Mesendoderm (in vitro differentiated cells): ENCODE measurements at places on chromosomes 2 and 18.
A peak's percentile ranks its signal among the peaks of the same experiment; 100 is the strongest.

DNA sequence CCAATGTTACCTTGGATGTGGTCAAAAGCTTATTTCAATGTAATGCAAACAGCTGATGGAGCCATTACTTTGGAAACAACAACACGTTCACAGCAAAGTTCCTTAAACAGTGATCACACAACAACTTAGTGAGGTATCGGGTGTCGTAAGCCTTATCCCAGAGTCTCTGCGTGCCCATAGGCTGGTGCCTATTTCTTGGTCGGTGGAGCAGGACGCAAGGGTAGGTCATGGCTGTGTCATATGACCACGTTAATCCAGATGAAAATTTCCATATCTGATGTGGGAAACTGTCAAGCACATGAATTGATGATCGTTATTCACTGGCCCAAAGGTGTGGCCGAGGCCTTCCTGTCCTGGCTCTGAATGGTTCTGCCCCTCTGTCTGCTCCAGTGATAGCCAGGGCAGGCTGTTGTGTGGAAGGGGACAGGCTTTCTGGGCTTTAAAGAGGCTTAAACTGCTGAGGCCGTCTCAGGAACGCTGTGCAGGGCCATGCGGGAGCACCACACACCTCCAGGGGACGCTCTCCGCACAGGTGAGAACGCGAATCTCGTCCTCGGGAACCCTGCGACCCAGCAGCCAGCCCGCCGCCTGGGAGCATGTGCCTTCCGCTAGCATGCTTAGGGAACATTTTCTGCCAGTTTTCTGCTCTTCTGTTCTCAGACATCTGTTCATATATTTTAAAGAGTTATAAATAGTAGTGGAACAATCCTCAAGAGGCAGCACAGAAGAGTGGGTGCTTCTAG is 90.6 kb downstream of the KCTD1 start:
- peak; percentile 88 for DNase-seq
- no peaks in the 10 kb centered on the region for H3K36me3 ChIP-seq
- no peaks in the 10 kb centered on the region for H3K27me3 ChIP-seq
- H3K27ac ChIP-seq: no peak overlapping the region
- H3K4me1 ChIP-seq: no peaks in the 10 kb centered on the region

DNA sequence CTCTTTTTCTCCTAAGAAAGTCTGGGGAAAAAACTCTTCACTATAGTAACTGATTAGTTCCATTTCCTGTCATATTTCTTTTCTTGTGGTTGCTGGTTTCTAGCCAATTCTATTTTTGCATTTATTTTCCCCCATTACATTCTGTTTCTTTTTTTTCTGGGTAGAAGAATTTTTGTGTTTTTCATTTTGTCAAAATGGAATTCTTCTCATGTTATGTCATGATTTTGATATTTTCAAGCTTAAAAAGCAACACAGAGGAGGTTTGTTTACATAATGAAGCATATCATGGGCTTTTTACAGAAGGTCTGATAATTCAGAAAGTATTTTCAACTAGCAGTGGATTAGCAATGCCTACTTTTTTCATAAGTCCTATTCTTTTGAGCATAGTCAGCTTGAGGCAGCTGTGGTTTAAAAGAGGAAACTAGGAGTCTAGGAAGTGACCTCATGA is 102.0 kb downstream of the MAP2 start:
- DNase-seq: no peak
- no peaks in the 10 kb centered on the region for H3K36me3 ChIP-seq
- H3K4me1 ChIP-seq: no peaks in the 10 kb centered on the region
- no peaks in the 10 kb centered on the region for H3K27me3 ChIP-seq
- no peak overlapping the region for H3K4me3 ChIP-seq

- no peak overlapping the region for H3K27ac ChIP-seq
- no peak for DNase-seq
- H3K4me3 ChIP-seq: no peak overlapping the region
- H3K27me3 ChIP-seq: no peaks in the 10 kb centered on the region
- no peaks in the 10 kb centered on the region for H3K4me1 ChIP-seq
Measured at GRCh38 chr18:317618-318017, 49.8 kb upstream of the THOC1 start.

DNA sequence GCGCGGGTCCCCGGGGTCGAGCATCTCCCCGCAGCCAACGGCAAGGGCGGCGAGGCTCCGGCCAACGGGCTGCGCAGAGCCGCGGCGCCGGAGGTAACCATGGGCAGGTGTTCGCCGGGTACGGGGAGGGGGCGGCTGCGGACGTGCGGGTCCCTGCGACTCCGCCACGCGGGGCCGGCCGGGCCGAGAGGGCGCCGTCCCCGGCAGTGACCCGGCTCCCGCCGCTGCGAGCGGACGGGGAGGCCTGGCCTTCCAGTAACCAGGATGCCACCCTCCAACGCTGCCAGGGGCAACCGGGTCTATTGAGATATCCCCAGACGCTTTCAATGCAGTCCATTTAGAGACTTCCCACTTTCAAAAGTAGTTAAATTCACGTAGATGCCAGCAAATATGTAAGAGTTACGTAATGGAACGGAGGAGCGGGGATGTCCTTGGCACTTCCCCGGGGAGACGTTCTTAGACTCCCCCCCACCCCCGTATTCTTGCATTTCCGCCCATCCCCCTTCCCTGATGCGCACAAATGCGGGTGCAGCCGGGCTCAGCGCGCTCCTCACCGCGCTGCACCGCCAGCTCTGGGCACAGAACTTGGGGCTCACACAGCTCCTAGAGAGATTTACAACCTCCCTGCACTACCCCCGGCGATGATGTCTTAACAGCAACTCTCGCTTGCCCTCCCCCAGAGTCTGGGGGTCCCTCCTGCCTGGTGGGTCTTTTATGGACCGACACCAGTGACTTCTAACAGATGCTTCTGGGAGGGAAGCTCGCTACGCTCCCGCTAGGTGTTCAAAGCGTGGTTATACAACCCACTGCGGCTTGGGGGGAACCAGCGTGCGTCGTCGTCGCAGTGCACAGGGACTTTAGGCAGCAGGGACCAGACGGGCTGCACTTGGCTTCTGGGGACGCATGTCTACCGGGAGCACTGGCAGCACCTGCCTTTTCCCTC is 657 bp downstream of the SGPP2 start:
- no peak overlapping the region for H3K4me3 ChIP-seq
- DNase-seq: no peak
- H3K27ac ChIP-seq: no peak overlapping the region

- H3K27me3 ChIP-seq: no peaks in the 10 kb centered on the region
- no peak overlapping the region for H3K27ac ChIP-seq
- no peaks in the 10 kb centered on the region for H3K4me1 ChIP-seq
- H3K4me3 ChIP-seq: no peak overlapping the region
- peak; percentile 44 for DNase-seq
- no peaks in the 10 kb centered on the region for H3K36me3 ChIP-seq
Measured at GRCh38 chr18:2982452-2983269, 30.3 kb downstream of the LPIN2 start.

GRCh38 chr2:157178874-157179273 is 78.6 kb upstream of the GALNT5 start:
- H3K4me3 ChIP-seq: no peak overlapping the region
- H3K36me3 ChIP-seq: no peaks in the 10 kb centered on the region
- H3K4me1 ChIP-seq: no peaks in the 10 kb centered on the region
- no peak overlapping the region for H3K27ac ChIP-seq
- H3K27me3 ChIP-seq: no peaks in the 10 kb centered on the region

GRCh38 chr2:127386764-127387654 is 766 bp downstream of the MAP3K2 start:
- no peaks in the 10 kb centered on the region for H3K27me3 ChIP-seq
- H3K36me3 ChIP-seq: no peaks in the 10 kb centered on the region
- H3K27ac ChIP-seq: peak overlapping the region; percentile 84
- peaks cover 5% of the 10 kb centered on the region for H3K4me1 ChIP-seq
- H3K4me3 ChIP-seq: peak overlapping the region; percentile 74
- peak; percentile 91 for DNase-seq

- H3K27me3 ChIP-seq: no peaks in the 10 kb centered on the region
- no peaks in the 10 kb centered on the region for H3K4me1 ChIP-seq
- no peak overlapping the region for H3K4me3 ChIP-seq
Measured at GRCh38 chr2:166332106-166332505, 43.6 kb downstream of the SCN9A start.

GRCh38 chr2:184554736-184555135 is 43.6 kb upstream of the ZNF804A start:
- H3K27me3 ChIP-seq: no peaks in the 10 kb centered on the region
- H3K4me3 ChIP-seq: no peak overlapping the region
- H3K4me1 ChIP-seq: no peaks in the 10 kb centered on the region
- no peak overlapping the region for H3K27ac ChIP-seq
- no peaks in the 10 kb centered on the region for H3K36me3 ChIP-seq

GRCh38 chr2:43738257-43738656 is 35.6 kb upstream of the DYNC2LI1 start:
- no peak overlapping the region for H3K27ac ChIP-seq
- DNase-seq: no peak
- no peaks in the 10 kb centered on the region for H3K4me1 ChIP-seq
- H3K36me3 ChIP-seq: no peaks in the 10 kb centered on the region

- DNase-seq: peak; percentile 86
- H3K27ac ChIP-seq: no peak overlapping the region
- H3K27me3 ChIP-seq: no peaks in the 10 kb centered on the region
- no peaks in the 10 kb centered on the region for H3K4me1 ChIP-seq
- no peak overlapping the region for H3K4me3 ChIP-seq
Measured at GRCh38 chr2:55511508-55512124, 7.9 kb upstream of the CFAP36 start.

DNA sequence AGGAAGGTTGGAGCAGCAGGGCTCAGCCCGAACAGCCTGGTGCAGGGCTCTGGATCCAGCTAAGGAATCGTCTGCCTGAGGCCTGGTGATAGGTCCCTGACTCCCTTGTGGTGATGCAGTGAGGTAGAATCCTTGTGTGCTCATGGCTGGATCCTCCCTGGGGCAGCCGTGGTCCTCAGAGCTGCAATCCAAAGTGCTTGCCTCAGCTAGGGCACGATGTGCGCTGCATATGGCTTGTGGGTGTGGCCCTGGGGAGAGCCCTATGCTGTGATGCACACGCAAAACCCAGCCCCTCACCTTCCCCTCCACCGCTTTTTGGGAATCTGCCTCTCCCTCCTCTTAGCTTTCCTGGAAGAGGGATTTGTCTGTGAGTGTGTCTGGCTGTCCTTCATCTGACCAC is 142.2 kb downstream of the DYSF start:
- H3K27ac ChIP-seq: no peak overlapping the region
- no peak overlapping the region for H3K4me3 ChIP-seq
- no peak for DNase-seq

DNA sequence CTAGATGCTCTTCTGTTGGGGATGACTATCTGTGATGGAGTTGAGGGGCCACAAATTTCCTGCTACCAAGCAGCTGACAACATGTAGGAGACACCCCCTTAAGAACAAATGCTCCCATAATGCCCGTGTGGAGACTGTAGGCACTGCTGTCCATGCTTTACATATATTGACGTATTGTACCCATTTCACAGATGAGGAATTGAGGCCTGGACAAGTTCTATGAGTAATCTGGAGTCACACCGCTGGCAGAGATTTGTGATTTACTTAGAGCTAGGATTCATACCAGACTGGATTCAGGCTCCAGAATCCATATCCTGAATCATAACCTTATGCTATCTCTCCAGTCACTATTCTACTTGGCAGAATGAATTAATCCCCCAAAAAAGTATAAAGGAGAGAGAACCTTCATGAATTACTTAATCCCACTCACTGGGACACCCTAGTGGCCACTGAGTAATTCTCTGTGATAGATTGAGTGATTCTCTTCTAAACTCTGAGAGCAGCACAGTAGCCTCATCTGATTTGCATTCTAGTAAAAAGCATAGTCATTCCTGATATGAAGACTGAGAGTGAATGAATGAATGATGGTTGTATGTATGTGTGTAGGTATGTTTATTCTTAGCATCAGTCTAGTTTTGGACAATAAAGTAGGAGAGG is 460.7 kb upstream of the MEIS1 start:
- H3K4me1 ChIP-seq: no peaks in the 10 kb centered on the region
- no peaks in the 10 kb centered on the region for H3K27me3 ChIP-seq
- no peak overlapping the region for H3K27ac ChIP-seq
- peak; percentile 31 for DNase-seq

DNA sequence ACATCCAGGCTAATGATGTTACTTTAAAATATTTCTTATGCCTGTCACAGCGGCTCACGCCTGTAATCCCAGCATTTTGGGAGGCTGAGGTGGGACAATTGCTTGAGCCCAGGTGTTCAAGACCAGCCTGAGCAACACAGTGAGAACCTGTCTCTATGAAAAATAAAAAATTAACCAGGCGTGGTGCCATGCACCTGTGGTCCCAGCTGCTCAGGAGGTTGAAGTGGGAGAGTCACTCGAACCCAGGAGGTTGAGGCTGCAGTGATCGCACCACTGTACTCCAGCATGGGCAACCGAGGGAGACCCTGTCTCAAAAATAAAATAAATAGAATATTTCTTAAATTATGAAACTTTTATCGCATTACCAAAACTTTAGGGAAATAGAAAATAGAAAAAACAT is 28.1 kb upstream of the ACTR3 start:
- no peak overlapping the region for H3K4me3 ChIP-seq
- H3K27me3 ChIP-seq: no peaks in the 10 kb centered on the region
- no peaks in the 10 kb centered on the region for H3K4me1 ChIP-seq
- H3K27ac ChIP-seq: no peak overlapping the region

DNA sequence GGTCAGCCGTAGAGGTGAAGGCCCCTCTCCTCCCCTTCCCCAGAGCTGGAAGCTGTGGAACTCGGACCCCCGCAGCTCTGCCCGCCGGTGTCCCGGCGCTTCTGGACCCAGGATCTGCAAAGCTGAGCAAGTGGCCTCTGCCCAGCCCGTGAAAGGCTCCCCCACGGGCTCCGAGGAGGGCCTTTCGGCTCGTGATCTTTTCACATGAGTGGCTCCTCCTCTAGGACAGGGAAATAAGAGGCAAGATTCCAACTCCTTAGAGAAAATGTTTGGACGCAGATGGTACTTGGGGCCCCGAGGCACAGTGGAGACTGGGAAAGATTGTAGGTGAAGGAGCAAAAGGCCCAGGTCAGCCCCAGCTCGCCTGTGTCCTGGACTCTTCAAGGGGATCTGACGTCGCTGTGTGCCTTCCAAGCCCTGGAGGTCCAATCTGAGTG is 48.2 kb upstream of the SP3 start:
- no peaks in the 10 kb centered on the region for H3K27me3 ChIP-seq
- peak; percentile 61 for DNase-seq
- peak overlapping the region; percentile 62 for H3K27ac ChIP-seq
- H3K36me3 ChIP-seq: no peaks in the 10 kb centered on the region
- no peak overlapping the region for H3K4me3 ChIP-seq
- peaks cover 13% of the 10 kb centered on the region for H3K4me1 ChIP-seq

GRCh38 chr2:139067874-139068273 is 287.7 kb upstream of the NXPH2 start:
- no peak for DNase-seq
- H3K4me3 ChIP-seq: no peak overlapping the region
- no peaks in the 10 kb centered on the region for H3K36me3 ChIP-seq
- H3K4me1 ChIP-seq: no peaks in the 10 kb centered on the region

DNA sequence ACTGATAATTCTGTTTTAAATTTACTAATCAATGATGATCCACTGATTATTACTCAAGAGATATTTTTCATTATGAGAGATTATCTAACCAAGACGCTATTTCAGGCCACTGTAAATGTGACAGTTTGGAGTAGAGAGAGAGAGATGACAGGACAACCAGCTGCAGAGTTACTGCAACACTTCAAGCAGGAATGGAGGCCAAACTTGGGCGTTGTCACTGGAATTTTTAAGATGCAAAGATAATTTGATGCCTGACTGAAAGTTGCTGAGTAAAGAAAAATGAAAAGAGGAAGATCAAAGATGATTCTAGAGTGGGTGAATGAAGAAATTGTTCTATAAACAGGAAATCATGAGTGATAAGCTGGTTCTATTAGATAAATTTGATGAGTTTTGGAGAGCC is 1302.1 kb upstream of the TMEFF2 start:
- H3K4me3 ChIP-seq: no peak overlapping the region
- no peak for DNase-seq
- H3K36me3 ChIP-seq: no peaks in the 10 kb centered on the region
